ENCODE measurements at places on chromosomes 7 and 10. TPM values are rescaled to one million over a fixed set of nuclear protein-coding genes. Genes with fewer than 3 reads are reported as not detected.

GRCh38 chr10:93816123-93816747 lies 58.5 kb downstream of the LGI1 start:
- no peak for DNase-seq

Gene TMEM229A
- not detected for total RNA-seq

Gene UNCX
- total RNA-seq = not detected

Gene DDC
- total RNA-seq = 0.60 TPM

Gene HOXA9
- not detected for total RNA-seq

Gene LIPM
- total RNA-seq = not detected

- no peak for DNase-seq
Observed at GRCh38 chr7:150997075-150997511, 6.3 kb downstream of the NOS3 start.

- no peak for DNase-seq
Observed at GRCh38 chr10:106935978-106936451, 228.5 kb downstream of the SORCS1 start.

Gene LRGUK
- 0.19 TPM for total RNA-seq

Gene CLRN3
- total RNA-seq = not detected

DNA sequence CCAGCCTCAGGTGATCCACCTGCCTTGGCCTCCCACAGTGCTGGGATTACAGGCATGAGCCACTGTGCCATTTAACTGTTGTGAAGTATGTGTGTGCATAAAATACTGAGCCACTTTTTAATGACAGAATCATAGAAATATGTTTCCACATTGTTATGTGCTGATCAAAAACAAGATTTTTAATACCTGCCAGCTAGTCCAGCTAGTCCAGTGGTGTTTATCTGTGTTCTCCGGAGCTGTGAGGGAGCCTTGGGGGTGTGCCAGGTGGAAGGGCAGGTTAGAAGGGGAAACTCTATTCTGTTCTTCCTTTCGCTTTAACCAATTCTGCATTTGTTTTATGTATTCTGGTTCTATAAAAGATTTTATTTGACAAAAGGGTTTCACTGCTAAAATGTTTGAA lies 7.0 kb downstream of the FAM221A start:
- no peak for DNase-seq
